ENCODE measurements at places on chromosomes 5 and 9. TPM values are rescaled to one million over a fixed set of nuclear protein-coding genes. Genes with fewer than 3 reads are reported as not detected.
A peak's percentile ranks its signal among the peaks of the same experiment; 100 is the strongest.

DNA sequence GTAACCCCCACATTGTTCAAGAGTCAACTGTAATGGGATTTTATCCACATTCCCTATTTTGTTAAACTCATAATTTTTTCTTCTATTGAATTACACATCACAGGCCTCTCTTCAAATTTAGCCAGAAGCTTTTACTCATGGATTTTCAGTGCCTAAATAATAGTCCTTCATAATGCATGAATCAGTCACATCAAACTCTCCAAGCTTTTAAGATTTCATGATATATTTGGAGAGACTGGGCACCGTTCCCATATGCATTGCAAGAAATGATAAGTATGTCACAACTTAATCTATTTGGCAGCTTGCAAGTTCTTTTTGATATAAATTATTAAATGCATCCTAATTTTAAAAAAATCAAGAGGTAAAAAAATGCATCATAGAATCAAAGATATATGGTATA is 465.9 kb downstream of the DMAC1 start:
- no peak for DNase-seq

GRCh38 chr5:13913962-13914361 is 30.5 kb downstream of the DNAH5 start:
- peak; percentile 88 for DNase-seq

DNA sequence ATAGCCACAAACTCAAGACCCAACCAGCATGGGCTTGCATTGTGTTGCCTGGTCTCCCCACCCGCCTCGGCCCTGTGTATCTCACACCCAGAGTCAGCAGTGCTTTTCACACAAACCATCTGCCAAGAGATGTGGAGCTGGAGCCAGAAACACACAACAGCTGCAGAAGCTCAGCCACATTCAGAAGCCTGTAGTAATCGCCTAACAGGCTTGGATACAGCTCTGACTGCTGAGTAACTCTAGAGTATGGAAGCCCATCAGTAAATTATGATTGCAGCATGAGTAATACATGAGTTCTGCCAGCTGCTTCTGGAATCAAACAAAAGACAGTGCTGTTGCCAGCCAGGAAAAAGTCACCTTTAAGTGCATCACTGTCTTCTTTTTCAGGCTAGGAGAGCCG is 16.0 kb downstream of the TEK start:
- peak; percentile 99 for DNase-seq

GRCh38 chr5:19616701-19617215 is 371.2 kb downstream of the CDH18 start:
- no peak for DNase-seq

The HTR4 gene
- total RNA-seq, result not detected

Data from foreskin keratinocyte (primary cell).